Esophagus mucosa (tissue), 1 donor: ENCODE measurements at places on chromosomes 3 and 15.

DNA sequence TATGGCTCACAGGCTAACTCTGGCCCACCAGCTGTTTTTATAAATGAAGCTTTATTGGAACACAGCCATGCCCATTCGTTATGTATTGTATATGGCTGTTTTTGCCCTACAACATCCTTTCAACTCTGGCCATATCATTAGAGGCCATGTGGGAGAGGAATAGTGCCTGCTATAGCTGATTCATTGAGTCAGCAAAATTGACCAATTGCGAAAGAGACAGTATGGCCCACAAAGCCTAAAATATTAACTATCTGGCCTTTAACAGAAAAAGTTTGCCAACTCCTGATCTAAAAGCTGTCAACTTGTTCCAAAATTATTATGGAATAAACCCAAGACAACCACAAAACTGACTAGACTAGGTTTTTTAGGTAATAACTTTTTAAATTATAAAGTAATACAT lies 1.4 kb downstream of the NR1I2 start:
- no peak for ATAC-seq

DNA sequence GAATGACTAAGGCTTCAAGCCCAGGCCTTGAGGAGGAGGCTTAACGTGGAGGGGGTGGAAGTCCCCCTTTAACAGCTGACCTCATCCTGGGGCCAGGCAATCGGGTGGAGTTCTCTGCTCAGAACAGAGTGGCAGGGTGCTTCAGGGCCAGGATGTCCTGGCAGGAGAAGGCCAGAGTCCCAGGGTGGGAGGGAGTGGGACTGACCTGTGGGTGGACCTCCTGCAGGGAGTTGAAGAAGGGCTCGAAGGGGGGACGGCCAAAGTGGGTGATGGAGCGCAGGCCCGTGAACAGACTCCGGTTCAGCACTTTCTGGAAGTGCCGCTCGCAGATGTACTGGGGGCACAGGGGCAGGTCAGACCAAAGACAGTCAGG lies 19.6 kb downstream of the DUOX2 start:
- ATAC-seq = no peak

DNA sequence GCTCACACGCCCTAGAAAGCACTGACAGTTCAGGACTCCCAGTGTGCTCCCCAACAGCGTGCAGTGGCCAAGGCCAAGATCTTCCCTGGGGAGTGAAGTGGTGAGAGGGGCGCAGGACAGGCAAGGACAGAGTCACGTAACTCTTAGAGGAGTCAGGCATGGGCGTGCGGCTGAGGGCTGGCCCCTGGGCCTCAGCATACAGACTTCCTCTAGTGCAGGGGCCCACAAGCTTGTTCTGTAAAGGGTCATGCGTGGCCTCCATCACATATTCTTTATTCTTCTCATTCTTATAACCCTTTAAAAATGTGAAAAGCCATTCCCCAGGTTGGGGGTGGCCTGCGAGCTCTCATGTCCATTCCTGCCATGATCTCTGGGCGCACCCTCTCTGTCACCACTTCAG lies 25.2 kb downstream of the TMEM43 start:
- ATAC-seq = no peak

GRCh38 chr3:188037195-188037718 lies 116.7 kb upstream of the LPP start:
- peak; percentile 34 for ATAC-seq

DNA sequence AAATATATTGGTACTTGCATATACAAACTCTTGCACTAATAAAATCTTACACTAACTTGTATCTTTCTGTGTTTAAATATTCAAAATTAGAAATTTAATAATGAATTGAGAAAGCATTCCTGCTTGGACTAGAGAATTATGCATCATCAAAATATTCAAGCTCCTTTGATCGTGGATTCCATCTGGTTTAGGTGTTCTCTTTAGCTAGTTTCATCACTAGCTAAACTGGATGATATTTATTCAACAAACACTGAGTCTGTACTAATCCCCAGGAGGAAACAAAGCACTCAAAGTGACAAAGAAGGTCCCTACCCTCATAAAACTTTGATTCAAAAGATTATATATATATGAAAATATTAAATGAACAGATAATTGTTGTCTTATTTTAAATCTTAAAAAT lies 1360.9 kb upstream of the ALCAM start:
- no peak for ATAC-seq

DNA sequence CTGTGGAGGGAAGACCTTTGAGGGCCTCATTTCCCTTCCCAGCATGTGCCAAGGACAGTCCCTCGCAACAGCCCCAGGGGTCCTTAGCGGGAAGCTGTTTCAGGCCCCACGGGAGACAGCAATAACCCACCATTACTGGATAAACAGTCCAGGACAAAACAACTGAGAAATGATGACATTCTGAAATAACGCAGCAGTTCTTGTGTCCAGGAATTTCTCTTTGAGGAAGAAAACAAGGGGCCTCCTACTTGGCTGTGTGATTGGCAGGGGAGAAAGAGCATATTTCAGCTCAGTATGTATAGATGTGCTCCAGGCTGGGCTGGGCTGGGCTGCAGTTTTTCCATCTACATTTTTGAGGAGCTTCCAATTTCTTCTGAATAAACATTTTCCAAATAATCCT lies 82.2 kb upstream of the THBS1 start:
- no peak for ATAC-seq

- no peak for ATAC-seq
These were observed 36.6 kb downstream of the OSTN start for GRCh38 chr3:191235331-191236314.

DNA sequence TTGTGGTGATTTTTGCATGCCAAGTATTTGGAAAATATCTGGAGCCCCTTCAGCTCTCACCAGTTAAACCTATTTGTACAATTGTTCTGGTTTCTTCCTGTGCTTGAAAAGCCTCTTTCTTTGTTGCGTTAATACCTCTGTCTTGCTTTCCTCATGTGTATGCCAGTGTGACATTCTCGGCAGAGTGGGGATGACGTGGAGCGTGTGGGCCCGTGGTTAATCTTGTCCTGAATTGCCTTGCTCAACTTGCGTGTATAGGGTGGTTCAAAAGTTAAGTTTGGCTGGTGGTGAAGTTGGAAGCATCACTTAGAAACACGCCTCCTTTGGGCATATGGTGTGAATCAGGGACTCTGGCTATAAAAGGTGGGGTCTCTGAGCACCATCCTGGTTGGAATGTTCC lies 67.1 kb downstream of the IGF1R start:
- no peak for ATAC-seq

- no peak for ATAC-seq
These were observed 20.3 kb upstream of the SIAH2 start for GRCh38 chr3:150783316-150783715.

DNA sequence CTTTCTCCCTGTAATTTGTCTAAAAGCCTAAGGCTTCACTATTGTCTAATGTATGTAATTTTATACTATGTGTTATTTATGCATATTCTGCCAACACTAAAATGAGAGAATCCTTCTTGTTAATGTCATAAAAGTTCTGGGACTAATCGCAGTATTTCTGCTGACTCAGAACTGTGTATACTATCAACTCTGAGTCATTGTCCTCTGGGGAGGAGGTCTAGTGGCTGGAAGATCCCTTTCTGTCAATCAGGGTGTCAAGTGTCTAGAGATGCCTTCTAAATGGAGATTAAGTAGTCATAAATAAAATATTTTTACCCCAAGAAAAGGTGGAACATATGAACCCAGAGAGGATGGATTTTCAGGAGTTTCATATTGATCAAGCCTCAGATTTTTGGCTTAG lies 473.4 kb downstream of the AGBL1 start:
- no peak for ATAC-seq

DNA sequence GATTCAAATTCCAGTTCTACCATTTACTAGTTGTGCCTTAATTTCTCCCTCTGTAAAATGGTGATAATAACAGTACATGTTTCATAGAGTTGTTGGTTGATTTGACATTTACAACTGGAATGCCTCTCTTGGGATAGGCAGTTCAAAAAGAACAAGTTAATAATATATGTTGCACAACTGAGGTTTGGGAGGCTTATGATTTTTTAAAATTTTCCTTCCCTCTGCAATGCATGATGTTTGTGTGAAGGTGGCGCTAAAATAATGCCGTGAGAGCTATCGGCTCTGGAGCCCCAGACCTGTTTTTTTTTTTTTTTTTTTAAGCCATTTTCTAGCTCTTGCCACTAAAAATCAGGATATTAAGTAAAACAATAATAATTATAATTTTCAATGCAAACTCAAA lies 18.6 kb downstream of the DNAJB11 start:
- ATAC-seq = peak; percentile 59

DNA sequence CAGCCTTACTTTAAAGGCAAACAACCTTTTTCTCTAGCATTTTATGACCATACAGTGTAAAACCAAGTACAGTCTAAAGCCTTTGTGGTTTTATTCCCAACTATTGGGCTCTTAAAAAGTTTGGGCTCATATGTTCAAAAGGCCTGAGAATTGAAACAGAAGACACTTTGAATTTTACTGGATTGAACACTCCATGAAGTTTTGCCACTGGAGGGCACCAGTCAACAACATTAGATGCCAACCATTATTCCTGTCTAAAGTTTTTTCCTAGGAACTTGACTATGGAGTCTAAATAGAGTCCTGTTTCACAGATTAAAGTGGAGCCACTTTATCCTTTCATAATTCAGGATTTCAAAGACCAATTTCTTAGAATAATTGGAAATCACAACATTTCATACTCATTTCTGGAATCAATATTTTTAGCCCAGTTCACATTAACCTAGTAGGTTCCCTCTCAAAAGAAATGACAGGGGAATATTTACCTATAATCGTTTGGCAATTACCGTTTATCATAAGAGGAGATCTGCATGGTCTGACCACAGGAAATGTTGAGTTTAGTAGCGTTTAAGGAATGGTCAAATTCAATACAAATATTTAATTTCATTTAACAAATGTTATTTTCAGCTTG lies 244.1 kb upstream of the PDZRN3 start:
- no peak for ATAC-seq

DNA sequence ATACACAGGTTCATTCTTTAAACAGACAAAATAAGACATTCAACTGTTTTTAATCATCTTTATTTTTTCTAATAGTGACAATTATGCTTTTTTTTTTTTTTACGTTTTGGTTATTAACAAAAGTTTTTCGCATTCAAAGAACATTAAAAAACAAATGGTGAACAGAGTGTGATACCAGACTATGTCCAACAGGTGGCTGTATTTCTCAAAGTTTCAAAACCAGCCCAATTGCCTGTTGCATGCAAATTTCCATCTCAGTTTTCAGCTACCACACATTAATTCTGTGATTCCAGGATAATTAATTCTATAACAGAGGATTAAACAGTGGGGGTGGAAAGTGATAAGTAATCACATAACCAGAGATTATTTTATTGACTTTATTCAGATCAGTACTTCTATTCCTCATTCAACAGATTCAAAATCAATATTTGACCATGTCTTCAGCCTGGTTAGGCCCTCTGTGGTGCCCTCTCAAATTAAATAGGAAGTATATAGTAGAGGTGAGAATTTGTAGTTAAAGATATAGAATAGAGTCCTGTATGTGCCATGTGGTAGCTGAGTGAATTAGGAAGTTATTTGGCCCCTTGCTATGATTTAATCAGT lies 122.2 kb upstream of the DCBLD2 start:
- ATAC-seq = no peak

- peak; percentile 35 for ATAC-seq
These were observed 716 bp downstream of the SMC4 start for GRCh38 chr3:160400030-160400701.

DNA sequence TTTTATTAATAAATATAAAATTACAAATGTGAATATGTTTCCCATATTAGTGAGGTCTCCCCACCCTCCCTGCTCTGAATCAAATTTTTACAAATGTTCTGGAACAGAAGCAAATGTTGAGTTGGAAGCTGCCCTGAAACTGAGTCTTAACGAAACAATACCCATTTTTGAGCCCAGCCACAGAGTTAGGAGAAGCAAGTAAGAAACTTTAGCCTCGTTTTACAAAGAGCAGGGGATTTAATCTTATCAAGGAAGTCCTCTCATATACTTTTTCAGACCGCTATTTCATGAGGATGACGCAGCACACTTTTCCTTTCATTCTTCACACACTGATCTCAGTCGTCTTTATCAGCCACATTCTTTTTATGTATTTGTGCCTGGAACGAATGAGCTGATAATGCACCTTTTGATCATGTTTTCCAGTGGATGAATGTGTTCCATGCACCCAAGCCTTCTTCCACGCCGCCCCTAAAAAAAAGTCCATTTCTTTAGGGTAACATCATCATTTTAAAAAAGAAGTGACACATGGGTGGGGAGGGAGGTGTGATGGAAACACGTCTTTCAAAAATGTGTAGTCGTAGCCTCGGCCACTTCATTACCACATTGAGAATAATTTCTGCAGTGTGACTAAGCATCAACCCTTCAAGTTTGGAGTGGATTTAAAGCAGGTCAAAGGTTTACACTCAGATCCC lies 48.1 kb downstream of the SETMAR start:
- ATAC-seq = no peak

GRCh38 chr15:42313463-42313862 lies 40.2 kb upstream of the TMEM87A start:
- ATAC-seq = no peak

- no peak for ATAC-seq
These were observed 56.1 kb downstream of the SYN2 start for GRCh38 chr3:12060139-12060845.

- ATAC-seq = no peak
These were observed 41.0 kb upstream of the B3GNT5 start for GRCh38 chr3:183212096-183212495.

DNA sequence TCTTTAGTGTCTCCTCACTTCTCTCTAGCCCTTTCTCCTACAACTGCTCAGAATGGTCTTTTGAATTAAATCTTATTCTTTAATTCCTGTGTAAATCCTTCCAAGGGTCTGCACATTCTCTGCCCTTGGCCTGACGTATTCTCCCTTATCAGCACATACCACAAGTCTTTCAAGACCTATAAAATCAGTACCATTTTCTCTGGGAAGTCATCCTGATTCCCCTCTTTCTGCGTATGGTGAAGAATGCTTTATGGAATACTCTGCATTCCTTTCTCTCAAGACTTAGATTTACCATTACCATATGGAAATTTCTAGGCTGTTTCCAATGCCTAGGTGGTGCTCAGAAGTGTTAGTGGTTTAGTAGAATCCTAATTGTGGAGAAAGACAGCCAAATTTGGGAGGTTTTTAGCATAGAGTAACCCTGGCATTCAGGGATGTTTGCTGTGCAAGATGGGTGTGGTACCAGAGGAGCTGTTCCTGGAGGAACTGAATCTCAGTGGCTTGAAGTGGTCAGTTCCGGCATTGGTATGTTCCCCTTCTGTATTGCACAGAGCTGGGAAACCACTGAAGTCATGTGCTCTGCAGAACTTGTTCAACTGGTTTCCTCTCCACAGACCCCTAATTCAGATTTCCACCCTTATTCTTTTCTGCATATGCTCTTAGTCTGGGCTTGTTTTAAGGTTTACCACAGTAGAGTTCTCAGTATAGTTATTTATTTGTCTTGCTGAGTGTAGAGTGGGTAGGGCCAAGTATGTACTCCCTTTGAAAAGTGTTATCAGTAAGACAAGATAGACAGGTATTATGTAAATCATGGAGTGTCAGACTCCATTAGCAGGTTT lies 24.5 kb downstream of the IQGAP1 start:
- peak; percentile 92 for ATAC-seq
